ENCODE measurements at places on chromosomes 1 and 21.

GRCh38 chr1:19504796-19505692 is 19.7 kb upstream of the CAPZB start:
- no peak for DNase-seq

DNA sequence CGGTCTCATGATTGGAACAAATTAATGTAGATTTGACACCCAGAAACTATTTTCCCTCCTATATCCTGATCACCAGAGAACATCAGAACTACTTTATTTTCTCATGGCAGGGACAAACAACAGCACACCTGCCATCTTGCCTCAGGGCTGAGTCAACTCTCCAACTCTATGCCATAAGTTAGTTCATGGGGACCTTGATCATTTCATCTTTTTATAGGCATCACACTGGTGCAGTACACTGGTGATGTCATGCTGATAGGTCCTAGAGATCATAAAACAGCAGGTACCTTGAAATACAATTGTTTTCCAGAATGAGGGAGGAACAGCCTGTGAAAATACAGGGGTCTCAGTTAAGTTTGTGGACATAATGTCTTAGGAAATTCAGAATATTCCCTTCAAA is 45.8 kb downstream of the EDN2 start:
- no peak for DNase-seq

DNA sequence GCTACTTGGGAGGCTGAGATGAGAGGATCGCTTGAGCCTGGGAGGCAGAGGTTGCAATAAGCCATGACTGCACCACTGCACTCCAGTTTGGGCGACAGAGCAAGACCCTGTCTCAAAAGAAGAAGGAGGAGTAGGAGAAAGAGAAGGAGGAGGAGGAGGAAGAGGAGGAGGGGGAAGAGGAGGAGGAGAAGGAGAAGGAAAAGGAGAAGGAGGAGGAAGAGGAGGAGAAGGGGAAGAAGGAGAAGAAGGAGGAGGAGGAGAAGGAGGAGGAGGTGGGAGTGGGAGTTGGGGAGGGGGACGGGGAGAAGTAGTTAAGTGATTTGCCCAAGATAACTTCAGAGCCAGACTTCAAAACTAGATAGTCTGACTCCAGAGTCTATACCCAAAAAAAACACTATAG is 55.5 kb upstream of the FOXD3 start:
- DNase-seq: no peak

DNA sequence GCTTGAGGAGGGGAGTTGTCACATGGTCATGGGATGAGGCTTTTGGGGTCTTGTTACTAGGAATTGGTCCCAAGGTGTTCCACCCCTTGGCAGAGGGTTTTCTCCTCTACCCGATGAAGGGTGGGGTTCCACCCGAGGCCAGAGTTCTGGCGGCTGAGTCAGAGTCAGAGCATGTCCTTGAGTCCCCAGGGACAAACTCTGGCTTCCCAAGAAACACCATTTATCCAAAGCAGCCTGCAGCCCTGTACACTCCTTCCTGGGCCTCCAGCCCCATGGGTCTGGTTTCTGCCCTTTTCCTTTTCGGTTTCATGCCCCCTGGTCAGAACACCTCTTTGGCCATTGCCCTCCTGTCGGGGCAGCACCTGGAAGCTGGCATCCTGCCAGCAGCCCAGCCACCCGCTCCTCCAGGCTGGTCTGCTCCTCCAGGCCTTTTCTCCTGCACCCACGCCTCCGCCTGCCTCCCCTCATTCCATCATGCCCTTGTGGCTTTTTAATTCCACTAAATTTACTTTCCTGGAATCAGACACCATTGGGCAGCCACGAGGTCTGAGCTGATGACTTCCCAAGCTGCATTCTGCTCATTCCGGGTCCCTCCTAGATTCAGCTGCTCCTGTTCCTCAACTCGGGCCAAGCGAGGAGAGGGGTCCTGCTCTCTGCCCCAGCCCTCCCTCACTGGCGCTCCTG is 301.7 kb upstream of the VAMP3 start:
- DNase-seq: peak; percentile 41

DNA sequence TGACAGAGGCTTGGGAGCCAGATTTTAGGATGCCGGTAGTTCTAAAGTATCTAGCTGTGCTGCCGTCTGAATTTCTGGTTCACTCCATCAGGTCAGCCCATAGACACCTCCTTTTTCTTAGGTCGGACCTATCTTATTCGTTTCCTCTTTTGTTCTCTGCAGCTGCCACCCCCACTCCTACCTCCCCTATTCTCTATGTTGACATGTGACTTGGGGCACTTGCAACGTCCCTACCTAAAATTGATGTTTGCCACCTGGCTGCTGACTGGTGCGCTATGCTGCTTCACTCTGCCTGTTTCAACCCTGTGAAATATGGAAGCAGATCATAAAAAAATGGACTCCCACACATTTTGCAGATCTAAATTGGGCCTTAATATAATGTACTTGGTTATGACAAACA is 55.3 kb downstream of the PBX1 start:
- no peak for DNase-seq

DNA sequence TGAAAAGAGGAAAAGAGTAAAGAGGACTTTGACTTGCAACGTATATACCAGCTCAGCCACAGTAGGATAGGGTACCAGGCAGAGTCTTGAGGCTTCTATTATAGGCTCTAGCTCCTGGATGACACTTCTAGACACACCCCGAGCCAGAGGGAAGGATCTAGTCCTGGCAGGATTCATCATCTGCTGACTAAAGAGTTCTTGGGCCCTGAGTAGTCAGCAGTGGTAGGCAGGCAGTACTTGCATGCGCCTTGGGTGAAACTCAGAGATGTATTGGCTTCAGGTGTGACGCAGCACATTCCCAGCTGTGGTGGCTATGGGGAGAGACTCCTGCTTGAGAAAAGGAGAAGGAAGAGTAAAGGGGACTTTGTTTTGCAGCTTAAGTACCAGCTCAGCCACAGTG is 162.3 kb upstream of the APP start:
- DNase-seq: no peak

DNA sequence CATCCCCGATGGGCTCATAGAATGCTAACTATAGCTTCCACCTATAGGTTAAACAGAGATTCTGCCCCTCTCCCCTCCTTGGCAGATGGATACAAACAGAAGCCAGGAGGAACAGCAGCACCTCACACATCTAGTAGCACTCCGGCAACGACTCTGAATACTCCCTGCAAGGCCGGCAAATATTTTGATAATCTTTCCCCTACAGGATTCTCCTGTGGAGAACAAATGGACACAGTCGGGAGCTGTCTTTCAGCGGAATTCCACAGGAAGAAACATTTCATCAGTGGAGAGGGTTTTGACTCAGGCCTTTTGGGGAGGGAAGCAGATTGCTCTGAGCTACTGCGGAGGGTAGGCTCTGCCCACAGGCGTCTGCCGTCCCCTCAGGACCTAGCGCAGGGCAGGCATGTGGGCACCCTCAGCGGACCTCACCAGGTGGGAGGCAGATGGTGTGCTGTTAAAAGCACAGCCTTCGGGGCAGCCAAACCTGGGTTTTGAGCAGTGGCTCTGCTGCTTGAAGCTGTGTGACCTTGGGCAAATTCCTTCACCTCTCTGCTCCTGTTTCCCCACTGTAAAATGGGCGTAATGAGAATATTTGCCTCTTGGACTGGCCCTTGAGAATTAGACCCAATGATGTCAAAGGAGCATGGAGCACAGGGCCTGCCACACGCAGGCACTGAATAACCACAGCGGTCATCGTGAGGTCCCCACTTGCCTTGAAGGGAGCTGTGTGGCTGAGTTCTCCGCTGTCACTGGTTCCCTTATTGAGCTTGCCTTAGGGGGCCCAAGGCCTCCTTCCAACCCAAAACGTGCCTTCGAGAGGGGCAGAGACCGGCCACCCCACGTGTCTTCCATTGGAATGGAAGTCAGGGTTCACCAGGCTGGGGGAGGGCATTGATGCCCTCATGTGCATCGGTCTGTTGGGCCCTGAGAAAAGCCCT is 19.2 kb upstream of the BCAR3 start:
- no peak for DNase-seq

DNA sequence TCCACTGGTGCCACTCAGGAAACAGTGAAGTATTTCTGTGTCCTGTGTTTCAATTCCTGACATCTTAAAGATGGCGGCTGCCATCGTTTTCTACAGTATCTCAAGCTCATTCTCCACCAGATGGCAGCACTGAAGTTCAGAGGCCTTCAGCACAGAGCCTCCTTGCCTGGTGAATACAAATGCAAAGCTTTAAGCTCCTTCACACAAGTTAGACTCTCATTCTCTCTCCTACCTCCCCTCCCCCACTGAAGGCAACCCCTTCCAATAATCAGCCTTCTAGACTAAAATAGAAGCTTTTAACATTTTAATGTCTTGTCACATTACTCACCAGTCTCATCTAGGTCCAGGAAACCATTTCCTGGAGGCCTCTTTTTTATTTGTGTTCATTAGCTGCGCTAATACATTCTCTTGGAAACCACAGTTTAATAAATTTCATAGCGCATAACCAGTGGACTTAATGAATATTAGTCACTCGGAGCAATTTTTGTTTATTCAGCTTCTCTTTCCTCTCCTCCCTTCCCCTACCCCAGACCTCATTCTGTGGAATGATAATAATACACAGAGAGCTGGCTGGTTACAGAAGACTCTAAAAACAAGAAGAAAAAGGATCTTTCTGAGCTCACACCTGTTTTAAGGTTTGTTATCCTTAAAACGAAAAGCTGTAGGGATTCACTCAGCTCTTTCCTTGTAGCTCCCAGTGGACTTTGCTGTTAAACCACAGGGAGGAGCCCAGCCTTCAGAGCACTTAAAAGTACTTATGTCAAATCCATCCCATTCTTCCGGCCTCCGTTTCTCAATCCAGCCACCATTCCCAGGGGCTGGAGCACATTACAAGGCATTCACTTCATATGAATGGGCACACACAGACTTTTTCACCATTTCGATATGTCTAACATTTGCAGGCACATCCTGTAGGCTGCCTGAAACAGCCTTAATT is 384.9 kb downstream of the HLX start:
- peak; percentile 60 for DNase-seq

GRCh38 chr1:26724118-26724517 is 28.3 kb downstream of the ARID1A start:
- no peak for DNase-seq

DNA sequence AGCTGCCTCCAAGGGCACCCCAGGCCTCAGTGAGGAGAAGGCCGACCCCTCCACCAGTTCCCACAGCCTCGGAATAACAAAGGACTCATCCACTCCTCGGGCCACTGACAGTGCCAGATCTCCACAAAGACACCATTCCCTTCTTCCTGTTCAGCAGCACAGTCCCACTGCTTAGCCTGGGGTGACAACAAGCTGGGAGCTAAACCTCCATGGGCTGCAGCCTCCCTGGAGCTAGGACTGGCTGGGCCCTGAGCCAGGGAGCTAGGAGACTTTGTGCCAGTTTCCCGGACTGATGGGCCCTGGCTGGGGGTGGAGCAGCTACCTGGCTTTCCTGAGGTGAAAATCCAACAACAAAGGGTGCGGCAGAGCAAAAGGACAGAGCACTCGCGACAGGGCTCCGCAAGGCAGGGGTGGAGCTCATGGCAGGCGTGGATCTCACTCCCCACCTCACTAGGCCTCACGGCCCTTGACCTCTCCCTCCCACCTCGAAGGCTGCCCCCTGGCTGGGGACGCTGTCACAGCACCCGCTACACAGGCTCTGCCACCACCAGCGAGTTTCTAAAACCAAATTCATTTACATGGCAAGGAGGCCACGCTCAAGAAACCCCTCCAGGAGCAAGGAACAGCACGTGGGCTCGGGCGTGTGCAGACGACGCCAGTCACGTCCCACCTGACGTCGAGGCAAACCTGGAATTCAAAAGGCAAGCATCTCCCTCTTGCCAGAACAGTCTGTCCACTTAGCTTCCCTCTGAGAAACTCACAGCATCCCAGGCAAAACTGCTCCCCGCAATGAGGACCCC is 13.8 kb downstream of the SLC35E2B start:
- DNase-seq: no peak

DNA sequence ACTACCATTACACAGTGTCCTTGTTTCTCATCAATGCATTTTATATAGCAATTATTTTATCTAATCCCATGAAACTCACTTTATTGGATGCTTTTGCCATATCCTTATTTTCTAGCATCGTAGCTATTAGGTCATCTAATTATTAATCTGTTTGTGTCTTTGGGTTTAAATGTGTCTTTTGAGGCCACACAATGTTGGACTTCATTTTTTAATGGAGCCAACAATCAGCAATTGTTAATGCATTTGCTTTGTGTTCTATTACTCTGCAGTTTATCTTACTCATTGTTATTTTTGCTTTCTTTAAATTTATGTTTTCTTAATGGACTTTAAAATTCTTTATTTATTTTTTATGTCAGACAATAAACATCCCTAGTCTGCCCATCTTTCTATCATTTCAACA is 1.8 kb upstream of the HSD11B1 start:
- DNase-seq: no peak

DNA sequence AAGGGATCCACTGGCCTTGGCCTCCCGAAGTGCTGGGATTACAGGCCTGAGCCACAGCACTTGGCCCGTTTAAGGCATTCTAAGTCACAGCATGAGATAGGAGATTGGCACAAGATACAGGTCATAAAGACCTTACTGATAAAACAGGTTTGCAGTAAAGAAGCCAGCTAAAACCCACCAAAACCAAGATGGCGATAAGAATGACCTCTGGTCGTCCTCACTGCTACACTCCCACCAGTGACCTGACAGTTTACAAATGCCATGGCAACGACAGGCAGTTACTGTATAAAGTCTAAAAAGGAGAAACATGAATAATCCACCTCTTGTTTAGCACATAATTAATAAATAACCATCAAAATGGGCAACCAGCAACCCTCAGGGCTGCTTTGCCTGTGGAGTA is 33.3 kb upstream of the RCC2 start:
- no peak for DNase-seq

- DNase-seq: no peak
Observed at GRCh38 chr1:236773919-236774318, 21.2 kb upstream of the MTR start.

DNA sequence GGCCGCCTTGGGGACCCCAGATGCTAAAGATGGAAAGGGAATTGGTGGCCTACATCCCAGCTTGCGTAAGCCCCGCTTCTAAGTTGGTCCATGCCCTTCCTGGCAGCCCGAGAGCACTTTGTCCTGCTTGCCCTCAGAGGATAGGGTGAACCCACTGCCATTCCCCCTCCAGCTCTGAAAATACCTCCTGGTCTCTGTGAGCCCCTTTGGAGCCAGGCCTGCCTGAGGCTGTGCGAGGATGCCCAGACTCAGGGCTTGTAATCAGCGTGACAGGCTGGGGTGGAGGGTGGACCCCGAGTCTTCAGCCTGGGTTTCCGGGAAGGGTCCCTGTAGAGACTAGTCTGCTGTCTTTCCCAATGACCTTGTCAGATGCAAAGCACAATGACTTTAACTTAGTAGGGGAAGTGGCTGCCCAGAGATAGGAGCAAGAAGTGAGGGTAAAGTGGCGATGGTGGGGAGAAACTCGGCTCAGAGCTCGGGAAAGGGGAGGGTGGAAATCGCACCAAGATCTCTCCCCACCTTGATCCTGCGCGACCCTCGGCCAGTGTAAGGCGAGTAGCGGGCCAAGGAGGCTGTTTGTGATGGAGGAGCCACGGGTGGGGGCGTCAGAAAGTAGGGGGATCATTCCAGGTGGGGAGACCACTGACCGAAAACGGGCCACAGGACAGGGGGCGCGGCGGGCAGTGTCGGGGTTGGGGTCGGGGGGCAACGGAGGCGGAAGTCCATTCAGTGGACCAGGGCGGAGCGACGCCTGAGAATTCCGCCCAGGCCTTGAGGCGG is 2.7 kb upstream of the HES3 start:
- no peak for DNase-seq

GRCh38 chr1:154446789-154447188 is 41.6 kb downstream of the IL6R start:
- no peak for DNase-seq

GRCh38 chr1:26965628-26966027 is 5.4 kb upstream of the KDF1 start:
- no peak for DNase-seq
